ENCODE measurements at places on chromosomes 5 and 9.

GRCh38 chr9:98935071-98935505 is 8.6 kb upstream of the COL15A1 start:
- no peak for DNase-seq

DNA sequence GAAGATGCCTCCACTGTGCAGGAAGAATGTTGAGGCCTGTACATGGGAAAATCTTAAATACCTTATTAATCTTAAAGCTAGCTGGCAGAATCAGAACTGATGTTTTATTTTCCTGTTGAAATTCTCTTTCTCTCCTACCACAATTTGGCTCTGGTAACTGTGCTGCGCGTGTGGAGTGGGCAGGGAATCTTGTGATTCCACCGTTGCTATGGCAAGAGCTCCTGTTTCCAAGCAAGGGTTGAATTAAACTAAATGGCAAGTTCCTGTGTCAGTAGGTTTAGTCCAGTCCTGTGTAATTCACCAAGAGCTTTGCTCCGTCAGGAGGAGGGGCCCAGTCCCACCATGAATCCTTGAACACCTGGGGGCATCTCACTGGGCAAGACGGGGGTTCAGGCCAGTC is 36.4 kb downstream of the NXNL2 start:
- DNase-seq = no peak

- no peak for DNase-seq
Measured at GRCh38 chr9:29730163-29730562, 2156.9 kb upstream of the C9orf72 start.

DNA sequence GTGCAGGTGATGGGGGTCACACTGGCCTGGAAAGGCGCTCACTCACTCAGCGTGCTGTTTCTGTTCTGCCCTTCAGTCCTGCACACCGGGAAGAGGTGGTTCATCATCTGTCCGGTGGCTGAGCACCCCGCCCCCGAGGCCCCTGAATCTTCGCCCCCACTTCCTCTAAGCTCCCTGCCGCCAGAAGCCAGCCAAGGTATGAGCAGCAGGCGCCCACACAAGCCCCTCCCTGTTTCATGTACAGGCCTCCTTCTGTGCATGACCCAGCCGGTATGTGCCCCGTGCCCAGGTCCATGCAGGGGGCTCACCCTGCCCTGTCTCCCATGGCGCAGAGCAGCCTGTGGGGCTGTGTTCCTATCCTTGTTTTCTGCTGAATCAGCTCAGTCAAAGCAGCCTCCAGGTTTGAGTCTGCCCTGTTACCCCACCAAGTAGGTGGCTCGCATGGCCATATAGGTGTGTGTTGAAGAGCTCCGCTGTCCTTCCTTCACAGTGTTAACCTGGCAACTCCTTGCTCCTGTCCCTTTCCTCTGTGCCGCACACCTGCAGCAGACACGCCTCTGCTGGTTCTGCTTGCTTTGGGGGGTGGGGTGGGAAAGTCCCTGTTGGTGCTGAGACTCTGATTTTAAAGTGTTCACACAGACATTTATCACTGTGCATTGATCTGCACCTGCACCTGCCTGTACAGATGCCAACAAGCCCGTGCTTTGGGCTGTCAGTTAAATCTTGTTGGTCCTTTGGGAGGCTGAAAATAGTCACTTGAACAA is 84.8 kb downstream of the WNK2 start:
- peak; percentile 30 for DNase-seq

- DNase-seq = no peak
Measured at GRCh38 chr9:123251741-123252140, 16.6 kb downstream of the STRBP start.

All from activated naive CD8-positive, alpha-beta T cell treated with anti-CD3 and anti-CD28 coated beads for 36 hours (primary cell).